AG10803 (cell line): ENCODE measurements at places on chromosomes 6 and 20.
A peak's percentile ranks its signal among the peaks of the same experiment; 100 is the strongest.

DNA sequence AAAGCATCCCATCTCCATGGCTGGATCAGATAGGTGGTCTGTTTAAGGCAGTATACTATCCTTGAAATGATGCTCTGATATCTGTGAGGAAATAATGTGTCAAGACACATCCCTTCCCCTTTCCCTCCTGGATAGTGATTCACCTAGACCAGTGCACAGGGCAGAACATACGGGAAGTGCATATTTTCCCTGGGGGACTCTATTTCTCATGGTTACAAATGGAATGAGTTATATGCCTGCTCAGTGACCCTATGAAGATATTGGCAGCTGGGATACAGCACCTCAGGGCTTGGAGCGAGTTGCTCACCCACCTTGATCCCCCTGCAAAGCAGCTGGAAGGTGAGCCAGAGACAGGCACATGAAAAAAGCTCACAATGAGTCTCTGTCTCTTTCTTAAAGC is 67.5 kb upstream of the PRL start:
- no peak for DNase-seq

DNA sequence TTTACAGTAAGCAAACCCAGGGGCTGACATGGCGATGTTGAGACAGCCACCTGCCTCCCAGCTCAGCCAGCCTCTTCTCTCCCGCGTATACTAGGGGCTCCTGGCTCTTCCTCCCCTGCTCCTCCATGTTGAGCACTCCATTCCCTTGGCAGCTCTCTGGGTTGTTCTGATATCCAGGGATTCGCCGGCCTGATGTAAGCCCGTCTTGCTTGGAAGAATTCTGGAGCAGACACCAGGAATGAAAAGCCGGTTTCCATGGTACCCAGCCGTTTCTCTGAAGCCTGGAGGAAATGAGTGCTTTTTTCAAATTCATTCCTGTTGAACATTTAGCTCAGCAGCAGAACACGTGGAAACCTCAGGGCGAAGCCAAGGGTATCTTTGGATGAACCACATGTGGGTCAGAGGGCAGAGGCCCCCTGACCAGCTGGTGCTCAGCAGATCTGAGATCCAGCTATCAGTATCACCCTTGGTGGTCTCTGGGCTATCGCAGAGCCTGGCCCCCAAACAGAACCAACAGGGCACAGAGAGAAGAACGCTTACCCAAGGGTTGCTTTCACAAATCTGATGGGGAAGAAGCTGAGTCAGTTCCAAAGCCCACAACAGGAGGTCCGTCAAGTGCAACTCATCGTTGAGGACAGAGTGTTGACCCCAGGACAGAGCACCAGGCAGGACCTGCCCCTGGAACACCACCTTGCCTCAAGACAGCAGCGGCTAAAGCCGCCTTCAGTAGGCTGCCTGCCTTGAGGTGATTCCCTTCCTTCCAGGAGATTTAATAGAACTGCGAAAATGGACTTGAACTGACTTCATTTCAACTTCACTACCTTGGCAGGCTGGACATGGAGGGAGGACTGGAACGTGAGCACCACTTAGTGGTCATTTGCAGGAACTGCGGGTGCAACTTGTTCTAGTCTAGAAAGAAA is 96.1 kb upstream of the RIN2 start:
- peak; percentile 72 for DNase-seq

- DNase-seq: no peak
Observed at GRCh38 chr6:84448331-84448730, 220.9 kb upstream of the CEP162 start.

DNA sequence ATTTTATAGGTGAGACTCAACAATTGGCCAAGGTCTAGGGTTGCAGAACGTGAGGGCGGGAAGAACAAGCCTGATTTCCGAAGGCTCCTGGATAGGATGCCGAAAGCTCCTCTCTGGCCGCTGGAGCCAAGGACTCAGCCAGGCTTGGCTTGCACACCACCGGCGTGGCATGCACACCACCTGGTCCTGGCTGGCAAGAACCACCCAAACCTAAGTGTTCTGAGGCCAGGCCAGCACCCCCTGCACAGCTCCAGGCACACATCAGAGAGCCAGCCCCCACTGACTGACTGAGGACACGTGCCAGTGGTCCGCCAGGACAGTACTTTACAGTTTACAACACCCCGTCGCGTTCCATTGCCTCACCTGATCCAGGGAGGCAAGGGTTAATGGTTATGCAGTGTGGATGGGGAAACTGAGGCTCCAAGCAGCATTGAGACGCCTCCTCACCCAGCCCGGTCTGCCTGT is 414 bp downstream of the TGM2 start:
- no peak for DNase-seq

DNA sequence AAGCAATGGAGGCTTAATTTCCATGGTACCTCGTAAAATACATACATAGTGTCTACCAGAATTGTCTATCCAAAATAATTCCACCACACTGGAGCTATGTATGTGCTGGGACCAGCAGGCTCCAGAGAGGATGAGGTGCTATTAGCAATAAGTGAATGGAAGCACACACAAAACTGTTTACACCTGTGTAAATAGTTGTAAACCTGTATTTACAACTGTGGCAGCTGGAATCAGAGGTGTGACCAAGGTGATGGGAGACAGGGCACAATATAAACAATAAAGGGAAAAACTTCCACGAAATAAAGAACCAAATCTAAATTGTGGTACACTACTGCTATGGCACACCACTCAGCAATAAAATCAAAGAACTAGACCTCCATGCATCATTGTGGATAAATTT is 14.4 kb downstream of the RARS2 start:
- DNase-seq: no peak

GRCh38 chr6:41505122-41506049 is 40.8 kb upstream of the FOXP4 start:
- peak; percentile 90 for DNase-seq

DNA sequence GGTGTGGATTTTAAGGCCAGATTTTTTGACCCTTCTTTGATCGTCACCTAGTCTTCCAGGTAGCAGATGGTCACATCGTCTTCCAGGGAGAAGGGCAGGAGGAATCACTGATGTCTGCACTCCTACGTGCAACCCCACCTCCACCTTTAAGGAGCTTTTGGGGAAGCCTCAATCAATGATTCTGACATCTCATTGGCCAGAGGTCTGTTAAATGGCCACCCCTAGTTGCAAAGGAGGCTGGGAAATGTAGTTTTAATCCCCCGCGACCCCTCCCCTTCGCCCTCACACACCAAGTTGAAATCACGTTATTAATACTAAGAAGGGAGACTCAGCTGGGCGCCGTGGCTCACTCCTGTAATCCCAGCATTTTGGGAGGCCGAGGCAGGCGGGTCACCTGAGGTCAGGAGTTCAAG is 151.4 kb downstream of the BCAS1 start:
- no peak for DNase-seq

- DNase-seq: no peak
Observed at GRCh38 chr6:28349344-28349891, 329 bp upstream of the ZKSCAN3 start.

- DNase-seq: no peak
Observed at GRCh38 chr20:7358670-7359069, 581.6 kb downstream of the HAO1 start.

DNA sequence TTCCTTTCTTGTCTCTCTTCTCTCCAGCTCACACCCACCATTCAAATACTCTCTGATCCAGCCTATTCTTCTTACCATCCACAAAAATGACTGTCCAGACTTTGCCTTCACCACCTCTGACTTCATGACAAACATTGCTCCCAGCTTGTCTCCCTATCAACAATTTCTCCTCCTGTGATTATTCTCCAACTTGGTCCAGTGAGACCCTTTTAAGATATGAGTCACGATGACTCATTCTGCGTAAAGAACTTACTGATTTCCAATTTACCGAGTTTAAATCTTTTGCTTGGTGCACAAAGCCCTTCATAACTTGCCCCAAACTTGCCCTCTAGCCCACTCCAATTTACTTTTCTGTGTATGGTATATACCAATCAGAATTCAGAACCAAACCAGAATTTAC is 833.2 kb downstream of the MAFB start:
- no peak for DNase-seq

GRCh38 chr6:32972353-32973143 is 4.2 kb downstream of the BRD2 start:
- no peak for DNase-seq

GRCh38 chr20:61784801-61785566 is 280.7 kb downstream of the TAF4 start:
- no peak for DNase-seq
